ENCODE measurements at places on chromosomes 3 and 15.

- no peak for DNase-seq
Measured at GRCh38 chr3:172094621-172095557, 55.5 kb downstream of the FNDC3B start.

GRCh38 chr3:119255214-119255613, 14.5 kb upstream of the B4GALT4 start:
- DNase-seq: no peak

DNA sequence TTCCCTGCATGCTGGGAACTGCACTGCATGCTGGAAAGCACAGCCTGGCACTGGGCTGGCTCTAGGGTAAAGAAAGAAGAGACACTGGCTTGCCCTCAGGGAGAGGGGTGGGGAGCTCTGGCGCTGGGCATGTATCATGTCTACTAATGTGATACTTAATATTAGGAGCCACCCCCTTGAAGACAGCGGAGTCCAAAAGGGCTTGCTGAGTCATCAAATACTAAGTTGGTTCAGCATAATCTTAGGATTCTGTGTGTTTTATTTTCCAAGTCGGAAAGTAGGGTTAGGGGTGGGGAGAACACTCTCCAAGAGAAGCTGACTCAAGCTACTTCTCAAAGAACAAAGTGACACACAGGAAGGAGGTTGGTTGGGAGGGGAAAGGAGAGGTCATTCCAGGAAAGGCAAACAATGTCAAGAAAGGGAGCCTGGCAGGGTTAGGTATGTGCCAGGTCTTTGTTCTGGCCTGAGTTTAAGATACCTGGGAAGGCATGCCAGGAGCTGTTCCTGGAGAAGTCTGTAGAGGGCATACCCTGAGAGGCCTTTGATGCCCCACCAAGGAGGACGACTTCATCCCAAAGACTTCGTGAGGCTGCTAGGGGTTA, 237.8 kb upstream of the NR2E3 start:
- no peak for DNase-seq

DNA sequence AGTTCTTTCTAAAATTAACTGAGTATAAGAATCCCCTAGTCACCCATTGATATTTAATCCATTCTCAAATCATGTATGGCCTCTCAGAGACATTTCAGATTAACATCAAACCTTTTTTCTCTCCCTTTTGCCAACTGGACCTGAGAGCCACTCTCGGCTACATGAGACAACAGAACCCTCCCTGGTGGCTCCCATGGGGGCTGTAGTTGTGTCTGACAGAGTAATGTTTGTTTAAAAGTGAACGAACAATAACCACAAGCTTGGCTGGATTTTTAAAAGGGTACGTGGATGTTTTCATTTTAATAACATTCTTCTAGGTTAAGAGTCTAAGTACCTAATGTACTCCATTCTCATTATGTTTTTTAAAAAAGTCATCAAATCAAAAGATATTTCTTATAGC, 37.1 kb downstream of the P3H2 start:
- DNase-seq: no peak

DNA sequence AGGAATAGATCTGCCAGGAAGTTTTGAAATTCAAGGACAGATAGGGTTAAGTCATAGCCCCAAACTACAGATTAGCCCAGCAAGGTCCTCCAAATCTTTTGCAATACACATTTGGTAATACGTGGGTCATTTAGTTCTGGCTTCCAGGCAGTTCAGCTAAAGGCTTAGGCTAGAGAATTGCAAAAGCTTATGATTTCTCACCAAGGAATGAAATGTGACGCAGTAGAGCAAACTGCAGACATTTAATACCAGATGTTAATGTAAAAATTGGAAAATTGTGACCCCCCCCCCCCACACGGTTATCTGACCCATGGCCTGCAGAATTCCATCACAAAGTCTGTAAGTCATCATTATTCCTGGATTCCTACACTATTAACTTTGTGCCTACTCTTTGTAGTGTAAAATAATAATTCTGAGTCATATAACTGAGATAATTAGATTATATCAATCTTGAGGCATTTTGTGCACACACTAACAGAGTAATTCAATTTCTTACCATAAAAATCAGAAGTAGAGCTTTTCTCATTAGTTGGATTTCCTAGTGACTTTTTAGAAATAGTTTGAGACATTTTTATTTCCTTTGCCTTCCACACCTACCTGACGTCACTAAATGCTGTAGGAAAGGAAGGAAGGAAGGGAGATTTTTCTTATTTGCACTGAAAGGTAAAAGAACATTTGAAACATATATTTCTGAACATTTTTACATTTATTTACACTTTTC, 235.2 kb downstream of the DTWD1 start:
- no peak for DNase-seq

All from neural crest cell (in vitro differentiated cells).